ENCODE measurements at places on chromosomes 5 and 9.

DNA sequence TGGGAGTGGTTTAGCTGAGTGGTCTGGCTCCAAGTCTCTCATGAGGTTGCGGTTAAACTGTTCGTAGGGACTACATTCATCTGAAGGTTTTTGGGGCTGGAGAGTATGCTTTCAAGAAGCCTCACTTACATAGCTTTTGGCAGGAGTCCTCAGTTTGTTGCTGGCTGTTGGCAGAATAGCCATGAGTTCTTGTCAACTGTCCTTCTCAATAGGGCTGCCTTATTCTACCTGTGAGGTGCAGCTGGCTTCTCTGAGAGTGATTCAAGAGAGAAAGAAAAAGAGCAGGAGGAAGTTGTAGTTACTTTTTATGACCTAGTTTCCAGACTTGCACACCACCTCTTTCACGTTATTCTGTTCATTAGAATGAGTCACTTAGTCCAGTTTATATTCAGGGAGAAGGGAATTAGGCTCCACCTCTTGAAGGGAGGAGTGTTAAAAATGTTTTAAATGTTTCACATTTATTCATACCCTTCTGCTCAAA, 33.2 kb downstream of the YTHDC2 start:
- no peak for DNase-seq

DNA sequence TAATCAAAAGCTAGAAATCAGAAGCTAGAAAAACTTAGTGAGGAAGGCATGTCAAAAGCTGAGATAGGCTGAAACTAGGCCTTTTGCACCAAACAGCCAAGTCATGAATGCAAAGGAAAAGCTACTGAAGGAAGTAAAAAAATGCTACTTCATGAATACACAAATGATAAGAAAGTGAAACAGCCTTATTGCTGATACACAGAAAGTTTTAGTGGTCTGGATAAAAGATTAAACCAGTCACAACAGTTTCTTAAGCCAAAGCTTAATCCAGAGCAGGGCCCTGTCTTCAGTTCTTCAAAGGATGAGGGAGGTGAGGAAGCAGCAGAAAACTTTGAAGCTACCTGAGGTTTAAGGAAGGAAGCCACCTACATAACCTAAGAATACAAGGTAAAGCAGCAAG, 102.5 kb upstream of the SH3GL2 start:
- DNase-seq, result no peak

- no peak for DNase-seq
Measured at GRCh38 chr9:136042541-136042940, 52.5 kb downstream of the NACC2 start.

DNA sequence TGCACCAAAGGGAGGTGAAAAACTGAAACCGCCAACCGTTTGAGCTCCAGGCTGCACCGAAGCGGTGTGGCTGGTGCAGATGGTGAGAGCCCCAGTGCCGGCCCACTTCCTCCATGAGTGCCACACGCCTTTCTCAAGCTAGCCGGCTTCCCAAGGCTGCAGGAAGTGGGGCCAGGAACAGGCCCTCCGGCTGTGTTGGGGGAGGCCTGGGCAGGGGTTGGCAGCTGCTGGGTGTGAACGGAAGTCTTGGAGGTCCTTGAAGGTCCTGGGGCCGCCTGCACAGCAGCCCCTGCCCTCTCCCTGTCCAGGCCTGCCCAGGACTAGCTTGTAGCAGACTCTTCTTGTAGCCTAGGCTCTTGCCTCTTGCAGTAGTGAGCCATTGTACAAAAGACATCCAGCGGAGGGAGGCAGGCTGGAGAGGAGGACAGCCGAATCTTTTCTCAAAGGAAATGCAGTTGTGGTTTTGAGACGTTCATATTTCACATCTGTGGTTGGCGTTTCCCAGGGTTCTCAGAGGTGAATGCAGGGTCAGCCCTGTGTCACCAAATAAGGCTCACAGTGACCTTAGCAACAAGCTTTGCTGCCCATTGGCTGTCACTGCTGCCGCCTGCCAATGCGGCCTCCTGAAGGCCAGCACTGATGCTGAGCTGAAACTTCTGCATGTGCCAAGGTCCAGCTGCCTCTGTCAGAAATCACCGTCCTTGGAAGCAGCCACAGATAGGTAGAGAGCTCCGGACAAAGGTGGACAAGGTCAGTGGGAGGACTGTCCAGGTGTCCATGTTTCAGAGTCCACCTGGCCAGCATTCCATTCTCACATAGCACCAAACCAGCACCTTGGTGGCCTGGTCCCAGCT, 23.9 kb downstream of the IRF1 start:
- no peak for DNase-seq

DNA sequence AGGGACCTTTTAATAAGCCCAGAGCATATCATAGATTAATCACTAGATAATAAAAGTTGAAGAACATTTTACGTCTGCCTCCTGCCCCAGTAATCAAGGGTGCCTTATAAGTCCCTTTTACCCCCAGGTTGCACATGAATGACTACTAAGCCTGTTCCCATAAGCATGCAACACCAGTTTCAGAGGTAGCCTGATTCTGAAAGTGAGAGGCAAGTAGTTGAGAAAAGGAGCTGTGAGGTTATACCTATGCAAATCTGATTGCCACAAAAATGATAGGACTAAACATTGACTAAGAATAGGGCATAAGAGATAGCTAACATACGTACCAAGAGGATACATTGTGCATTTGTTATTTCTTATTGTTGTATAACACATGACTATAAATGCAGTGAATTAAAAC, 681.9 kb downstream of the ISL1 start:
- no peak for DNase-seq

- DNase-seq, result no peak
Measured at GRCh38 chr9:112849363-112849922, 41.2 kb downstream of the SLC46A2 start.

Data from activated CD8-positive, alpha-beta memory T cell treated with anti-CD3 and anti-CD28 coated beads for 4 hours (primary cell).